ENCODE measurements at places on chromosomes 2 and 18.
A peak's percentile ranks its signal among the peaks of the same experiment; 100 is the strongest.

GRCh38 chr18:75054046-75054445 lies 154.9 kb downstream of the PTGR3 start:
- no peak for DNase-seq

DNA sequence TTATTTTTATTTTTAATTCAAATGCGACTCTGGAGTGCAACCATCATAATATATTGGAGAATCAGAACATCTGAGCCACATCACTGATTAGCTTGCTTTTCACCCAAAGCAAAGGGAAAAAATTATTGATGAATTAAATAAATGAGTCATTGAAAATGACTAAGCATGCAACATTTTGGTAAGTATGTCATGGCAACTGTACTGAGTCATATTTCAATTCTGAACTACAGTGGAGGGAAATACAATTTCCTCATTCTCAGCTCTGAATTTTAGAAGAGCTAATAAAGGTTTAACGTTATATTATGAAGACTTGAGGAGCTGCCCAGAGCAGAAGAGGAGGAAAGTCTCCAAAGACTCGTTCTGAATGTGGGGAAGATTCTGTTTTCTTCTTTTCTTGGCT lies 89.6 kb upstream of the CCDC68 start:
- no peak for DNase-seq

DNA sequence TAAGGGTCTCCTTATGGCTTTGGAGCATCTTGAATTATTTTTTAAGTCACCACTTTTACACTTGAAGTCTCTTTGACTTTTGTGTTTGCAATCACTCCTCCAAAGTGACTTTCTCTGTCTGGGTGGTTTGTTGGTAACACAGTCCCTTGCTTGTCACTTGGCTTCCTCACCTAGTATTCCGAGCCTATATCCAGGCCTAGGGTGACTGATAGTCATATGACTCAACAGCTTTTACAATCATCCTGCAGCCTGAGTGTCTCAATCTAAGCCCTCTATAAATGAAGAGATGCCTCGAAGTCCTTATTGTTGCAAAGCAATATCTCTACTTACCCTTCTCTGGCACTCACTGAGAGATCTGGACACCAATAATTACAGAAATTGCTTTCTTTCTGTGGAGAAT lies 53.9 kb upstream of the SETBP1 start:
- no peak for DNase-seq

DNA sequence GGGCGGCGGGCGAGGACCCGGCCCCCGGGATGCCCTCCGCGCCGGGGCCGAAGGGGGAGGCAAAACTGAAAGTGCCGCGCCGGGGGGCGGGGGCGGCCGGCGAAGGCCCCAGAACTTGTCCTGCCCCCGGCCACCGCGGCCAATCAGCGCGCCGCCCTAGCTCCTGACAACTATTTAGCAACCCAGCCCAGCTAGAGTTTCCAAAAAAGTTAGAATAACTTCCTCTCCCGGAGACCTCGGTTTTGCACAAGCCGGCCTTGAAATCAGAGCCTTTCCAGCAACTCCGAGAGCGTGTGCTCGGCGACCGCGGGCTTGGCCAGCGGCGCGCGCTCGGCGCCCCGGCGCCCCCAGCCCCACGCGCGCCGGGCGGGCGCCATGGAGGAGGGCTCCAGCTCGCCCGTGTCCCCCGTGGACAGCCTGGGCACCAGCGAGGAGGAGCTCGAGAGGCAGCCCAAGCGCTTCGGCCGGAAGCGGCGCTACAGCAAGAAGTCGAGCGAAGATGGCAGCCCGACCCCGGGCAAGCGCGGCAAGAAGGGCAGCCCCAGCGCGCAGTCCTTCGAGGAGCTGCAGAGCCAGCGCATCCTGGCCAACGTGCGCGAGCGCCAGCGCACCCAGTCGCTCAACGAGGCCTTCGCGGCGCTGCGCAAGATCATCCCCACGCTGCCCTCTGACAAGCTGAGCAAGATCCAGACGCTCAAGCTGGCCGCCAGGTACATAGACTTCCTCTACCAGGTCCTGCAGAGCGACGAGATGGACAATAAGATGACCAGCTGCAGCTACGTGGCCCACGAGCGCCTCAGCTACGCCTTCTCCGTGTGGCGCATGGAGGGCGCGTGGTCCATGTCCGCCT lies at the start of gene TWIST2:
TSS of gene TWIST2 (plus strand) at position 245 of the 850 bp plus-strand sequence. CDS start at position 376, 131 bp downstream.
- DNase-seq: no peak

DNA sequence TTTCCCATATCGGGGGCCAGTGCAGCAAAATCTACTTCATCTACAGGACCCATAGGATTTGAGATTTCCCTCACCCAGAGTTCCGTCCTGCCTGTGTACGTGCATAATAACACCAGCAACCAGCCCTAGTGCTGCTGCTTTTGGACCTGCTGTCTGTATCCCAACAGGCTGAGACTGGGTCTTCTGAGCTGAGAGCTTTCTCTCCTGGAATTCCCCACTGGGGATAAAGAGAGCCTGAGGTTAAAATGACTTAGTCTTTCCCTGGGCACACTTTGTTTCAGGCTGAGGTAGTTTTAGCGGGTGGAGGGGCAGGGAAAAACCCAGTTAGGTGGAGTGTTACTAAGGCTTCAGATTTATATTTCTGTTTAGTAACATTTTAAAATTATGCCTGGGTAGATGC lies 62.5 kb downstream of the SERTAD2 start:
- DNase-seq: no peak

- DNase-seq: no peak
Measured at GRCh38 chr2:3034856-3035255, 342.8 kb downstream of the EIPR1 start.

GRCh38 chr2:179031731-179032408 lies 18.1 kb downstream of the CCDC141 start:
- DNase-seq: peak; percentile 22

DNA sequence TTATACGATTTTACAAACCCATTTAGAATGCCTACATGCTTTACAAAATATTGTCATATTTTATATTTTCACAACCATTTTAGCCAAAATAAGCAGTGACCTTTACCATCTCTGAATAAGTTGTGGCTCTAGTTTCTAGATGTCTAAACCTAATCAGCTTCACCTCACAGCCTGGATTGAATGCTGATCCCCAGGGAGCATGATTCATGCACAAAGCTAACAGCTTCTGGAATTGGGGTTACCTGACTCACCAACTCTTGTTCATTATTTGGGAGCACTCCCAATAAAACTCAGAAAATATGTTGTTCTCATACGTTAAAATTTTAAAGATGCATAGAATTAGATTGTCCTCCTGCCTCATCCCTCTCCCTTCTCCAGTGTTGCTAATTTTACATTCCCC lies 611.7 kb upstream of the NETO1 start:
- DNase-seq: no peak

GRCh38 chr2:20593072-20594034 lies 57.5 kb downstream of the HS1BP3 start:
- DNase-seq: no peak

DNA sequence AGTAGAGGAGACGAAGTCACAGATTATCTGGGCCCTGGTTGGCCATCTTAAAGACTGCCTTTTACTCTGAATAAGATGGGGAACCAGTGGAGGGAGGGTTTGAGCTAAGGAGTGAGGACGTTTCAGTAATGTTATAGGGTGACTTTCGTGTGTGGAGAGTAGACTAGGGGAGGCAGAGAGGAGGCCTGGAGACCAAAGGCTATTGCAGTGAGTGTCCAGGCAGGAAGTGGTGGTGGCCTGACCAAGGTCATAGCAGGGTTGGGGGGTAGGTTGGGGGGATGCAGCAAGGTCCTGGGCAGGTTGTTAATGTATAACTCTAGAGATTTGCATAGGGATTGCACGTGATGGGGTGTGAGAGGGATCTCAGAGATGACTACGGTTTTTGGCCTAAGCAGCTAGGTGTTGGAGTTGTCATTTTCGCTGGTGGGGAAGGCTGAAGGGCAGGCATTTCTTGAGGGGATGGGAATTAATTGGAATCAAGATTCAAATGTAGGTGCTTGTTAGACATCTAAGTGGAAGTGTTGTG lies 4.9 kb downstream of the CEP192 start:
- DNase-seq: no peak

DNA sequence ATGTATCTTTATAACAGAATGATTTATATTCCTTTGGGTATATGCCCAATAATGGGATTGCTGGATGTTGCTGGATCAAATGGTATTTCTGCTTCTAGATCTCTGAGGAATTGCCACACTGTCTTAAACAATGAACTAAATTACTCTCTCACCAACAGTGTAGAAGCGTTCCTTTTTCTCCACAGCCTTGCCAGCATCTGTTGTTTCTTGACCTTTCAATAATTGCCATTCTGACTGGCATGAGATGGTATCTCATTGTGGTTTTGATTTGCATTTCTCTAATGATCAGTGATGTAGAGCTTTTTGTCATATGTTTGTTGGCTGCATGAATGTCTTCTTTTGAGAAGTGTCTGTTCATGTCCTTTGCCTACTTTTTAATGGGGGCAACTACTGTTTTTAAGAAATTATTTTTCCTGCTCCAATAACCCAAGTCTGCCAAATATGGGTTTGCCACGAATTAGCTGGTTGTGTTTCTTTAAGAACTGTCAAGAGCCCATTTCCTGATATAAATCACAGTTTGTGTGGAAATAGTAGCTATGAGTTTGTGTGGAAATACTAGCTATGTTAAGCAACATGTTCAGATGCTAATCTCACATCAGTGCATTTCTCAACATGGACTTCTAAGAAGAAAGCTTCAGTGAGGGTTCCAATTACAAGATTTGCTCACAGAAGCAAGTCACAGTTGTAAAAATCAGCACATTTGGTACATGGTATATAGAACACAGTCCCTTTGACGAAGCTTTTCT lies 259.4 kb downstream of the ANAPC1 start:
- no peak for DNase-seq

DNA sequence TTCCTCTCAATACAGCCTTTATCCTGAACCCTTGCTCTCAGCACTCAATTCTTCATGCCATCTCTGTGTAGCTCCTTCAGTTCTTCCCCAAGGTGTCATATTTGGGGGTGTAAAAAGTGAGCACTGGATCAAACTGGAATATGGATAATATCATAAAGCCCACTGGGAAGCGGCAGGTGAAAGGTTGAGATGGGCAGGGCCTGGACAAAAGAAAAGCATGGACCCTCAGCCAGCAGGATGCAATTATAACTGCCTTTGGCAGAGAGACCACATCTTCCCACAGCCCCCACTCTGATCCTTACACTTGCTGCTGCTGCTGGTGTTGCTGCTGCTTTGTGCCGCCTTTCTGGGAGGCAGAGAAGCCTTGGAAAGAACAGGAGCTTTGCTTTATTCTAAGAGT lies 31.2 kb upstream of the STPG4 start:
- no peak for DNase-seq

DNA sequence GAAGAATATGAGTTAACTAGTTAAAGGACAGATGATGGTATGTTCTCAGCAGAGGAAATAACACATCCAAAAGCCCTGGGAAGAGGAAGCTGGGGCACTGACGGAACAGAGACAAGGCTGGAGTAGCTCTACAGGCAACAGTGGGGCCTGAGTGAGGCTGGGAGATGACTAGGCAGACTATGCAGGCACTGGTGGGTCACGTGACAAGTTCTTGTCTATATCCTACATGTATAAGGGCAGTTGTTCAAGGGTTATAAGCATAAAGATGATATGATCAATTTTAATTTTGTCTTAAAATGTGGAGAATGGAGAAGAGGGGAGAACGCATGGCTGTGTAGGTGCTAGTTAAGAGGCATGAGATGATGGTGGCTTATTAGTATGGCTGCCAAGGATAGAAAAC lies 68.6 kb downstream of the KCNS3 start:
- DNase-seq: no peak

GRCh38 chr2:163135256-163135655 lies 296.7 kb upstream of the KCNH7 start:
- no peak for DNase-seq

GRCh38 chr18:70781860-70782453 lies 493.1 kb downstream of the SOCS6 start:
- DNase-seq: peak; percentile 38

DNA sequence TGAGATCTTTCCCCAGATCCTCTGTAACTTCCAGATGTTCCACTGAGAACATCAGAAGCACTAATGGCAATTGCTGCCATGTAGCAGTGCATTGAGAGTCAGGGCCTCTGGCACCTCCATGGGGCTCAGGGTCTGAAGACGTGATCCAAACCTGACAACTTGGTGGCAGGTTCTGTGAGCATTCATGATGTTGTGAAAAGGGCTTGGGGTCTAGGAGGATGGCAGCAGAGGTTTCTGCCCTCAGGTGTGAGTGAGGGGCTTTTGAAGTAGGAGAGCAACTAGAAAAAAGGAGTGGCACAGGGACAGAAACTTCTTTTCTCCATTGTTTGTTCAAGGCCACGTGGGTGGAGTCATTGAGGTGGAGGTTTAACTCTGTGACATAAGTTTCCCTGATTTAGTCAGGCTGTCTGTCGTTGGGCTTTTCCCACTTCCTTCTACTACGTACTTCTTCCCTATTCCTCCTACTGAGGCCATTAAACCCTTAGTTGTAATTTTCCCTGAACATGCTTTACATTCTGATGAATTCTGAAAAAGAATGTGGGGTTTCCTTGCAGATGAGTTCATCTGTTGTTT lies 13.1 kb downstream of the CFLAR start:
- peak; percentile 47 for DNase-seq

DNA sequence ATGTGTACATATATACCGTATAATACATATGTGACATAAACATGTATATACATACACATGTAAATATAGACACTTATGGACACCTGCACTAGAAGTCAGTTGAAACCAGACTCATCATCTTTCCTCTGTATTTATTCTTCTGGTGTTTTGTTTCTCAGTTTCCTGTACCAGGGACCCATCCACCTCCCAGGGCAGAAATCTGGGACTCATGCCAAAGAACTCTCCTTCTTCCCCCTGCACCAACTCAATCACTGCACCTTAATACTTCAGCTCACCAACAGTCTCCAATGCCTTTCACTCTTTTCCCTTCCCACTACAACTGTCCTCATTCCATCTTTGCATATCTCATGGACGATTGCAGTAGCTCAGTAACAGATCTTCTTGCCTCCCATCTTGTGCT lies 428.0 kb downstream of the FBXO15 start:
- no peak for DNase-seq

DNA sequence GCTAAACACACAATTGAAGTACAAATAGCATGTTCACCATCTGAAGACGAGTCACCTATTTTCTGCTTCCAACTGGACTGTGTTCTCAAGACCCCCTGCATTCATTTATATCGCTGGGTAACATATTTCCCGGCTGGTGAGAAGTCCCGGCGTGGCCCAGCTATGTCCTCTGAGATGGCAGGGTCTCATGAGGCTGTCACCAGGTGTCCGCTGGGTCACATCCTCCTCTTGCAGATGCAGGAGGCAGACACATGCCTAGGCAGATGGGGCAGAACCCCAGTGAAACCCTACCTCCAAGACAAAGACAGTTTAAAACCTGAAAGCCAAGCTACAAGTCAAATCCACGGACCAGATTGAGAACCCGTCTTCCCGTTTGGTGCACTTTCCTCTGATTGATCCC lies 36.8 kb upstream of the UBE2F start:
- DNase-seq: no peak

DNA sequence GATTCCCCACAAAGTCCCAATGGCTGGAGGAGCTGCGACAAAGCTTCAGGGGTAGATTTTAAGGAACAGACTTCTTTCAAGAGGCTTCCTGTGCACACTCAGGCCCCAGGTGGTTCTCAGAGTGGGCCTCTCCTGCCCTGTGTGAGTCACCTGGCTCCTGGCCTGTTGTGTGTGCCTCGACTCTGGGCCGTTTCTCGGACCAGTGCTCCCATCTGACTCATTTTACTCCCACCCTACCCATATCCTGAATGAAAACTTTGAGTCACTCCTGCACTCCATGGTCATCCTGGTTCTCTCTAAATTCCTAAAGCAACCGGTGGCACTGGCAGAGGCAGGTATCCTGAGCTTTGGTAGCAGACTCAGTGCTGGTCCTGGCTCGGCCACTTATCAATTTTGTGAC lies 84.1 kb downstream of the CELF4 start:
- no peak for DNase-seq

- DNase-seq: no peak
Measured at GRCh38 chr2:131153529-131153928, 48.4 kb downstream of the PLEKHB2 start.
